ENCODE measurements at places on chromosomes 2 and 18.

DNA sequence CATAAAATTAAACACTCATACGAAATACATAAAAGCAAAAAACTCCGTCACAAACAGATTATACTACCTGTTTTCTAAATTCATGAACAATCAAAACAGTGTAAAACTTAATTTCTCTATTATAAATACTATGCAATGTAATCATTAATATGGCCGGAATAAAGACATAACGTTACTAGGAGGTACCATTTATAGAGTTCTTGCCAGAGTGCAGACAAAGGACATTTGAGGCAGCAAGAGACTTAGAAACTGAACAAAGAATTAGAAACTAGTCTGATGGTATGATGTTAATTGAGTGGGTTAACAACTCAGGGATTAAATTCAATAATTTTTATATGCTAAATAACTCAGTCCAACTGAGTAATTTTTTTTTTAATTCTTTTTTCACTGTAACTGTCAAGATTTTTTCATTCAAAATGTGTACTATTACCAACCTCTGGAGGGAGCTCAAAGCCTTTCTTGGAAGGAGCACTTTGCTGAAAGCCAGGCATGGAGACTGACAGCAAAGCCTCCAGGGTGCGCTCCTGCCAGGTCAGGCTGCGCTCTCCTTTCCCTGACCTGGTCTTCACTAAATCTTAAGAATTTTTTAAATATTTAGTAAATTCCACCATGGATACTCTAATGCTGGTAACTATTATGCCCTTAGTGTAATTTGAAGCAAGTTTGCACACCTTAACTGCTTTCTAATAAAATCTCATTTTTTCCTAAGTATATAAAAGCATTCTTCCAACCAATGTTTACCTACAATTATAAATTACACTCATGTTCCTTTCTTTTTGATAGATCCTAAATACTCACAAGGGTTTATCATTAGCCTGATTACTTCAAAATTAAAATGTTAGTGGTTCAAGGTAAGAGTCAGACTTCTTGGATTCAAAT lies 34.1 kb downstream of the WDR35 start:
- DNase-seq, result peak; percentile 35

DNA sequence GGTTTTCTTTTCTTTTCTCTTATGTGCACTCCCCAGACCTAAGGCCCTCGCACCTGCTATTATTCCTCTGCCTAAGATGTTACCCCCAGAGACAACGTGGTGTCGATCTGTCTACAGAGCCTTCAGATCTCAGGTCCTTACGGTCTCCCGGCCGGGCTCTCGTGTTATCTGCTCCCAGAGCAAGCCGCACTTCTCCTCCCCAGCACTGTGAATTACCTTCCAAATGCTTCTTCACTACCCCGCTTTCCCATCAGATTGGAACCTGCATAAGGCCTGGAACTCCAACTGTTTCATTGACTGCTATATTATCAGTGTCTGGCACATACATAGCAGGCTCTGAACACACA lies 71.2 kb upstream of the ODC1 start:
- DNase-seq, result no peak

DNA sequence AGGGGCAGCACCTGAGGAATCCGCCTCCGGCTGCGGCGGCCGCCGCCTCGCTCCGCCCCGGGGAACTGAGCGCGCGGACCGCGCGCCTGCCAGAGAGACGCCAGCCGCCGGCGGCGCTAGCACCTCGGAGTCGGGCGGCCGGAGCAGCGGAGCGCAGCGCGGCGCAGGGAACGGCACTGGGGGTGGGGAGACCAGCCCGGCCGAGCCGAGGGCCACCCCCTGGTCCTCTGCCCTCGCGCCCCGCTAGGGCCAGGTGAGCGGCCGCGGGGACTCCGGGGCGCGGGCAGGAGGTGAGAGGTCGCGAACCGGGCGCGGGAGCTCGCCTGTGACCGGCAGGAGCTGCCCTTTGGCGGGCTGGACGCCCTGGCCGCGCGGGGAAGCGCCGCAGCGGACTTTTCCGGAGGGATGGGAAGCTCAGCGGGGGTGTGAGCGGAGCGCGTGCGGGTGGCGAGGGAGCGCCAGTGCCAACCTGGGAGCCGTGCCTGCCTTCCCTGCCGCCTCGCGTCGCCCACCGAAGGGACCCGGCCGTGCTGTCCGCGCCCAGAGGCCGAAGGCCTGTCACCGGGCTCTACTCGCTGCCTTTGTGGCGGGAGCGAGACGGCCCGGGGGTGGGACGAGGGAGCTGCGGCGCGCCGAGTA lies at the start of gene GREB1L:
Gene GREB1L, plus strand, starts transcription at position 92 of the 639 bp plus-strand sequence. CDS start 141,287 bp downstream, outside the sequence.
- peak; percentile 47 for DNase-seq

DNA sequence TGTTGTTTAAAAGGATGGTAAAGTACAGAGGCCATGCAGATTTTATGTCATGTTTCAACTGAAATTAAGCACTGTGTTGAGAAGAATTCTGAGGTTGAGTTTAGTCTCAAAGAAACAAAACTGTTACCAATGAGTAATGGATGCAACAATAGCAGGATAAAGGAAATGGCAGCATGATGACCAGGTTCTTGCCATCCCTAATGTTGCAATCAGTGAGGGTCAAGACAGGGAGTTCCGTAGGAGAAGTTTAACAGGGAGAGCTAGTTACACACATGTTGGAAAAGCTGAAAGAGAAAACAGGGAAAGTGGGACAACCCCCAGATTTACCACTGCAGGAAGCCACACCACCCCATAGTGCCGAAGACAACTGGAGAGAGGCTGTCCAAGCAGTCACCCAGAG lies 343.8 kb upstream of the EPHA4 start:
- no peak for DNase-seq

DNA sequence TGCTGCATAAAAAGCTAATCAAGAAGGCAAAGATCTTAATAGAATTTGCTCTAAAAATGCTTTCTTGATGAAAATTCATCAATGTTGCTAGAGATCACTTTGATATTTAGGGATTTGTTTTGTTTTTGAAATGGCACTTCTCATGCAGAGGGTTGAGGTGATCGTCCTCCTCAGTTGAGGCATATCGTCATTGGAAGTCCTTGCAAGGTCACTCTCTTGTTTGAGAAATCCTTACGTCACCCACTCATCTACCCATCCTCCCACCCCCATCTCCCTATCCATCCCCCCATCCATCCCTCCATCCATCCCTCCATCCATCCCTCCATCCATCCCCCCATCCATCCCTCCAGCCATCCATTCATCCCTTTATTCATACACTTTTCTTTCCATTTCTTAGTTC lies 133.7 kb downstream of the THNSL2 start:
- no peak for DNase-seq

DNA sequence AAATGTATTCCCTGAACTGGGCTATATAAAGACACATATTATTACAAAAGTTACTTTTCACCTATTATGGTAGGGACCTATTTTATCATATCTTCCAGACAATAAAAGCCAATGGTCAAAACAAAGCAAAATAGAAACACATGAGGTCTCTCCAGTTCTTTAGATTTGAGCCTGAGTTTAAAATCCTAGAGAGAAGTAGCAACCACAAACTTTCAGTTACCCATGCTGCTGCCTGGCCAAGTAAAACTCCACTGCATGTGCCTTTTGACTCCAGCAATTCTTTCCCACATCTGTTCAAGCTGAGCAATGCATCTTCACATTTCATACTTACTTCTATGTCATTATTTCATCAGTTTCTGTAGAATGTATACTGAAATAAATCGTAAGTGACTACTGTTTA lies 405.3 kb downstream of the STK39 start:
- DNase-seq, result no peak

GRCh38 chr2:189648846-189649509 lies 12.3 kb upstream of the ASNSD1 start:
- no peak for DNase-seq

DNA sequence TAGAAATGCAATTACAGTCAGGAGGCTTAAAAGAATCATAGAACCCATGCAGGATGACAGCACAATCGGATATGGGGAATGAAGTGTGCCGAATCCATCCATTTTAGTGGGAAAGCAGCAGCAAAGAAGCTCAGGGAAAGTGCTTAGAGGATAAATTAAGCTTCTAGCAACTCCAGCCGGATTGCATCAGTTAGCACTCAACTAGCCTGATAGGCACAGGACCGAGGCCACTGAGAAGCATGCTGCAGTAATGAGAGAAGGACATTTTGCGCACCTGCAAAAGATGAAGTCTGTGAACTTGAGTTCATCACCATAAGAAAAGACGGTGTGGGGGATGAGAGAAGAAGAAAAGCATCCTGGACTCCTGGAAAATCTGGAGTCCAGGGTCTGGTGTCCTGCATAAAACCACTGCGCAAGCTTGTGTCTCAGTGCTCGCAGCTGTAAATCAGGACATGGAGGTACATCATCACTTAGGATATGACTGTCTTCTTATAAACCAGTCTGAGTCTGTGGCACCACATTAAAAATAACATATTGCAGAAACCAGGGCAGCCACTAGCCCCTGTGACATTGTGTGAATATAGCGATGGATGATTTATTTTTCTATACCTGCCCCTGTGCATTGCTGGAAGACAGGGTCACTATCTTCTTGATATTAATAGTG lies 665.5 kb upstream of the SOX11 start:
- no peak for DNase-seq

DNA sequence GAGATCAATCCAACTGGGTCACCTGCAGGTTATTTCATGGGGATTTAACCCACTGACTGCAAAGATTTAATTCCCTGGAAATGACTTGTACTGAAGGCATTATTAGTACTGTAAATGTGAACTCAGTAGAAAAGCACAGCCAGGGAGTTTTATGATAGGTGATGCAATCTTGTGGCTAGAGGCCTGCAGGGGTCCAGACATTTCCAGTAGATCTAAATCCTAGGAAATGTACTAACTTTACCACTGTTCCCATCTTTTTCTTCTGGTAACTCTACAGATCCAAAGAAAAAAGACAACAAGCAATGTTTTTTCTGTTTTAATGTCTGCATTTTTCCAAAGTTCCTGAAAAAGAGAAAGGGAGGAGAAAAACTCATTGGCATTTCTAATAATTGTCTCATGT lies 500.1 kb downstream of the ARHGAP15 start:
- DNase-seq, result no peak

GRCh38 chr2:148917431-148917830 lies 42.4 kb downstream of the KIF5C start:
- DNase-seq, result no peak

GRCh38 chr2:98382739-98383138 lies 36.5 kb downstream of the CNGA3 start:
- DNase-seq, result no peak

- no peak for DNase-seq
These were observed 52.3 kb downstream of the CYP26B1 start for GRCh38 chr2:72095364-72095763.

DNA sequence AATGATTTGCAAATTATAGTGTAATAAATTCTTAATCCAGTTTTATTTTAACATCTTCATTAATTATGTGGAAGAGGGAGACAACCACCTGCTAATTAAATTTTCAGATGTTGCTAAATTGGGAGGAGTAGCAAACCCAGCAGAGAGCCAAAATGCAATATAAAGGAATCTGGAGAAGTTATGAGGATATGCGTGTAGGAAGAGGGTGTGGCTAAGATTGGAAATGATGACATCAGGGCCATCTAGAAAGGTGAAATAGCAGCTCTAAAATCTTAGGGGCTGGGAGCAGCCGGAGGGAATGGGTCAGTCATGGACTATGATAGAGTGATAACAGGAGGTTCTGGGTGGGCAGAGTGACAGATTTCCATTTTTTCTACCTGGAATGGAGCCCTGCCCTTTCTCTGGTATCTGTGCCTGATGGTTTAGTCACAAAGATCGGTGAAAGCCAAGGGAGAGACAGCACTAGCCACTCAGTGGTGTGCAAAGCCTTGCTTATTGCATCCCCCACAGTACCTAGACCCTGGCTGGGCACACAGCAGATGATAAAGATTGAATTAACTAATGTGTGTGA lies 379.2 kb upstream of the CELF4 start:
- DNase-seq, result no peak

DNA sequence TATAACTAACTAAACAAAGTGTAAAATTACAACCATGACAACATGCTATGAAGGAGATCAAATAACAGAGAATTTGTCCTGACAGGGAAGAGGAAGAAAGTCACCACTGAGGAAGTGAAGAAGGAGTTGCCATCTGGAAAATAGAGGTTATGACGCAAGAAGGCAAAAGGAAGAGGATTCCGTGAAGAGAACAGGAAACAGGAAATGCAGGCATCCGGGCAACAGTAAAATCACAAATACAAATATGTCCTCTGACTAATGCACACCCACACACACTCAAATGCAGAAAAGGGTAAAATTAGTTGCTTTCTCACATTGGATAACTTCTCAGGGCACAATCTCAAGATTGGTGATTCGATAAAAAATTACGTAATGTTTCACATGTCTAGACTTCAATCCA lies 278.4 kb downstream of the TMX3 start:
- no peak for DNase-seq

- no peak for DNase-seq
These were observed 640 bp downstream of the SPTBN1 start for GRCh38 chr2:54456612-54457322.

- no peak for DNase-seq
These were observed 30.3 kb upstream of the NEMP2 start for GRCh38 chr2:190564838-190565237.

- DNase-seq, result no peak
These were observed 119.7 kb upstream of the NRXN1 start for GRCh38 chr2:51151490-51152140.

DNA sequence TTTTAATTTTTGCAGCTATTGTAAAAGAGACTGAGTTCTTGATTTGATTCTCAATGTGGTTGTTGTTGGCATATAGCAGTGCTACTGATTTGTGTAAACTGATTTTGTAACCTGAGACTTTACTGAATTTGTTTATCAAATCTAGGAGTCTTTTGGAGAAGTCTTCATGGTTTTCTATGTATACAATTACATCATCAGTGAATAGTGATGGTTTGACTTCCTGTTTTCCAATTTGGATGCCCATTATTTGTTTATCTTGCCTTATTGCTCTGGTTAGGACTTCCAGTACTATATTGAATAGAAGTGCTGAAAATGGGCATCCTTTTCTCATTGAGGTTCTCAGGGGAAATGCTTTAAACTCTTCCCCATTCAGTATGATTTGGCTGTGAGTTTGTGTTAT lies 99.7 kb downstream of the GULP1 start:
- no peak for DNase-seq

DNA sequence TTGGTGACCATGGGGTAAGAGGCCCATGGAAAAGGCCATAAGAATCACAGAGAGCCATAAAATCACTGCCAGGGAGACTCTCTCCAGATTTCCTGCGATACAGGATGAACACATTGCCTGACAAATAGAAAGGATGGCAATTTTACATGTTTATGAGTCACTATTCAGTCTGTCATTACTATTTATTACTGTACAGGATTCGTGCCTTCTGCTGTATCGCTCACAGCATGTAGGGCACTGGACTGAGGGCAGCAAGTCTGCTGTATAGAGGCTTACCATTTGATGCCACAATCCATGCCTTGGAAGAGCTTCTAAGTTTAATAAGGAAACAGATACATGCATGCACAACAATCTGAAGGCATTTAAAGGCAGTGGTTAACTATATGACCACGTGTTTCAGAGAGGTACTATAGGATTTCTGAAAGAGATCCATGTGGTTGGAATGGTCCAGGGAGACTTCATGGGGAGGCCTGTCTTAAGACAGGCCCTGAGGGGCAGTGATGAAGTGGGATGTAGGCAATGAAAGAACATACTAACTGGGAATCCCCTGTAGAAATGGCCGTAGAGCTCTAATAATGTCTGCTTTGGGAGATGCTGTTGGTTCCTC lies 702.4 kb upstream of the RAB6C start:
- DNase-seq, result no peak

All from kidney glomerular epithelial cell (primary cell).